ENCODE measurements at places on chromosomes 2 and 18. TPM values are rescaled to one million over a fixed set of nuclear protein-coding genes. Genes with fewer than 3 reads are reported as not detected.

GRCh38 chr18:52288403-52289004, 51.5 kb upstream of the DCC start:
- H3K4me3 ChIP-seq = no peak overlapping the region
- no peak overlapping the region for H3K27ac ChIP-seq
- H3K27me3 ChIP-seq = no peaks in the 10 kb centered on the region
- peak; percentile 26 for DNase-seq
- no peaks in the 10 kb centered on the region for H3K36me3 ChIP-seq
- no peaks in the 10 kb centered on the region for H3K4me1 ChIP-seq

- H3K27ac ChIP-seq = no peak overlapping the region
- H3K4me1 ChIP-seq = peaks cover 10% of the 10 kb centered on the region
- no peak overlapping the region for H3K4me3 ChIP-seq
- H3K36me3 ChIP-seq = peaks cover 55% of the 10 kb centered on the region
Observed at GRCh38 chr2:120302301-120302700, 43.6 kb upstream of the INHBB start.

IL36A gene
- not detected for polyA plus RNA-seq

RETREG2 gene
- polyA plus RNA-seq = 82.0 TPM

GRCh38 chr2:143717536-143718168, 588.4 kb downstream of the ARHGAP15 start:
- no peak for DNase-seq
- no peaks in the 10 kb centered on the region for H3K36me3 ChIP-seq
- no peaks in the 10 kb centered on the region for H3K27me3 ChIP-seq

- no peak for DNase-seq
- H3K27ac ChIP-seq = no peak overlapping the region
- H3K36me3 ChIP-seq = no peaks in the 10 kb centered on the region
Observed at GRCh38 chr2:96315400-96316071, 9.6 kb upstream of the ITPRIPL1 start.

DNA sequence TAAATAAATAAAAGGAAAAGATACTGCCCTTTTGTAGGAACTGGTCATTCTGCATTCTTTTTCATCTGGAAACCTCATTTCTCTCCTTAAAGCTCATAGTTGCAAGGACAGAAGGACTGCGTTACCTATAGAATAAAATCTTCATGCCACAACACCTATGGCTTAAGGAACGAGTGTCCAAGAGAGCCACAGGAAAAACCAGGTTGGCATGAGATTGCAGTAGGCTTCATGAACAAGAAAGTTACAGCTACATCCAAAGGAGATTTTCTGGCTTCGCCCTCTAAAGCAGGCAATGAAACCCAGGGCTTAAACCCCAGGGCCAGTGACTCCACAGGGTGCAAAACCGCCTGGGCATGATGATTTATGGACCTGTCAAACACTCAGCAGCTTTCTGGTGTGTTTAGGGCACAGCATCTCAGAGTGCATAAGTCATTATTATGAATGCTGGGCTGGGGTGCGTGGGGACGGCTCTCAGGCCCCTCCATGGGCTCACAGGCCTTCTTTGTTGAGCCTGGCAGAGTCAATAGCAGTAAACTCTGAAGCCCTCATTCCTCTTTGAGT, 30.7 kb upstream of the PIEZO2 start:
- H3K36me3 ChIP-seq = no peaks in the 10 kb centered on the region
- no peak for DNase-seq
- H3K4me3 ChIP-seq = no peak overlapping the region
- no peaks in the 10 kb centered on the region for H3K27me3 ChIP-seq

DNA sequence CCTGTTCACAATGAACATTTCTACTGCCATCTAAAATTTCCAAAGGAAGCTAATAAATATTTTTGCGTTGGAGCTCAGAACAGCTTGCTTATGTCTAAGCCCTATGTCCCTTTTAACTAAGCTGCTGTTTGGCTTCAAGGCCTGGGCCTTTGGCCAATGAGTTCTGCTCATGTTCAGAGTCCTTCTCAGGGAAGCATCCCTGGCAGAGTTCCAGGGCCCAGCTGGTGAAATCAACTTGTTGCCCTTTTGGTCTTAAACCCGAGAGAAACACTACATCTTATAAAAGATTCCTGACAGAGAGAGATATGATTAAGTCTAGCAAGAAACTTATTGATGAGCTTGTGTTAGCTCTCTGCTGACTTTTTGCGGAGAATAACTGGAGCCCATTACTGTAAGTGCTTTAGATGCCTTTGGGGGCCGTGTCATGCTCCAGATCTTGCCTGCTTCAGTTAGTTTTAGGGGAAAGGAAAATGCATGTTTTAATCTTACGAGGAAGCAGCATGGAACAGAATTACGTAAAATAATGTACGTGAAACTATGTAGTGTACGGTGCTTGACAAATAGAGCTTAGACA, 102.5 kb upstream of the NOSTRIN start:
- DNase-seq = peak; percentile 88
- peak overlapping the region; percentile 65 for H3K27ac ChIP-seq
- peaks cover 8% of the 10 kb centered on the region for H3K36me3 ChIP-seq
- no peaks in the 10 kb centered on the region for H3K27me3 ChIP-seq
- H3K4me1 ChIP-seq = peaks cover 45% of the 10 kb centered on the region

GRCh38 chr2:241770936-241771285, 5.7 kb upstream of the GAL3ST2 start:
- H3K4me1 ChIP-seq = peaks cover 21% of the 10 kb centered on the region
- no peak overlapping the region for H3K27ac ChIP-seq
- peaks cover 4% of the 10 kb centered on the region for H3K27me3 ChIP-seq
- H3K4me3 ChIP-seq = no peak overlapping the region
- peaks cover 4% of the 10 kb centered on the region for H3K36me3 ChIP-seq

PID1 gene
- polyA plus RNA-seq = 12.4 TPM

- no peaks in the 10 kb centered on the region for H3K27me3 ChIP-seq
- no peak overlapping the region for H3K4me3 ChIP-seq
- DNase-seq = no peak
- no peak overlapping the region for H3K27ac ChIP-seq
Observed at GRCh38 chr2:173171924-173172643, 96.4 kb downstream of the MAP3K20 start.

CPO gene
- 0.31 TPM for polyA plus RNA-seq

- H3K4me1 ChIP-seq = no peaks in the 10 kb centered on the region
- H3K27me3 ChIP-seq = no peaks in the 10 kb centered on the region
- H3K4me3 ChIP-seq = no peak overlapping the region
- no peak for DNase-seq
- H3K36me3 ChIP-seq = no peaks in the 10 kb centered on the region
Observed at GRCh38 chr2:110140401-110140800, 24.8 kb upstream of the MALL start.

DNA sequence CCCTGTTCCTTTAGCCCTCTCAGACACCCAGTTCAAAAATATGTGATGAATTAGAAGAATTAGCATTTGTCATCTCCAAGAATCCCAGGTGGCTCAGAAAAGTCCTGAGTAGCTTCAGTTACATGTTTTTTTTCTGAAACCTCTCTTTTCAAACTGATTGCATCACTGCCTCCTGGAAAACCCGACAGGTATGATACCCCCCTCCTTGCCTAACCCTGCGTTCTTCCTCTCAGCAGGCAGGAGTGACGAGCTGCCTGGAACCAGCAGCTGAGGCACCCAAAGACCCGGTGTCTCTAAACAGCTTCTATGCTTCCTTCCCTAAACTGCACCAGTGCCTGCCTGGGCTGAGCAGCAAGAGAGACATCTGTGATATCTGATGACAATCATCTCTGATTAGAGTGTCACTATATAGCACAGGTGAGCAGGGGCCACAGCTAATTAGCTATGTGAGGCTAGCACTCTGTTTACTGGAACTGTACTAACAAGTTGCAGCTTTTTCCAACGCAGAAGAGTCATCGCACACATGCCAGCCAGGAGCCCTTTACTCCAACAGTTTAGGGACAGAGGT, 376.4 kb upstream of the ATP5MC3 start:
- H3K27me3 ChIP-seq = no peaks in the 10 kb centered on the region
- no peaks in the 10 kb centered on the region for H3K36me3 ChIP-seq
- no peak for DNase-seq
- H3K4me3 ChIP-seq = no peak overlapping the region
- H3K4me1 ChIP-seq = no peaks in the 10 kb centered on the region

- no peaks in the 10 kb centered on the region for H3K36me3 ChIP-seq
- H3K27me3 ChIP-seq = no peaks in the 10 kb centered on the region
- no peaks in the 10 kb centered on the region for H3K4me1 ChIP-seq
- DNase-seq = no peak
- H3K27ac ChIP-seq = no peak overlapping the region
Observed at GRCh38 chr18:32010124-32010721, 8.4 kb upstream of the RNF125 start.

DNA sequence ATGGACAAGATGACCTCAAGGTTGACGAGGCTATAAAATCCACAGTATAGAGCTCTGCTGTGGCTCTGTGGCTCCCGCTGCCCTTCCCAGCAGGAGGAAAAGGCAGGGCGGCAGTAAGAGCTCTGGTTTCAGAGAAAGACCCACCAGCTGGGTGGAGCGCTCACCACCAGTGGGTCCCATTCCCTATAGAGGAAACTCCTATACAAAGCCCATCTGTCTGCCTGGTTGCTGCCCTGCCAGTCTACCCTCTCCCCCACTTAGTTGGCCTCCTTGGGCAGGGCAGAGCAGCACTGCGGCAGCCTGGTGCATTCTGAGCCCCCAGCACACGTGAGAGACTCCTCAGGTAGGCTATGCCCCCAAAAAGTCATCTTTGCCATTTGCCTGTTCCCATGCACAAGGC, 26.5 kb downstream of the TNS1 start:
- H3K4me1 ChIP-seq = peaks cover 8% of the 10 kb centered on the region
- H3K27me3 ChIP-seq = peaks cover 6% of the 10 kb centered on the region
- no peak overlapping the region for H3K27ac ChIP-seq
- H3K4me3 ChIP-seq = no peak overlapping the region
- H3K36me3 ChIP-seq = peaks cover 4% of the 10 kb centered on the region
- DNase-seq = no peak

GALR1 gene
- 0.51 TPM for polyA plus RNA-seq

COL3A1 gene
- 1,077 TPM for polyA plus RNA-seq

- DNase-seq = no peak
- no peak overlapping the region for H3K4me3 ChIP-seq
Observed at GRCh38 chr18:67467188-67467587, 49.3 kb downstream of the DSEL start.

- H3K4me1 ChIP-seq = no peaks in the 10 kb centered on the region
- DNase-seq = no peak
- no peak overlapping the region for H3K27ac ChIP-seq
- H3K36me3 ChIP-seq = no peaks in the 10 kb centered on the region
- no peaks in the 10 kb centered on the region for H3K27me3 ChIP-seq
- no peak overlapping the region for H3K4me3 ChIP-seq
Observed at GRCh38 chr2:182148344-182148743, 162.7 kb downstream of the PPP1R1C start.

NT5C1B gene
- 0.75 TPM for polyA plus RNA-seq

DNA sequence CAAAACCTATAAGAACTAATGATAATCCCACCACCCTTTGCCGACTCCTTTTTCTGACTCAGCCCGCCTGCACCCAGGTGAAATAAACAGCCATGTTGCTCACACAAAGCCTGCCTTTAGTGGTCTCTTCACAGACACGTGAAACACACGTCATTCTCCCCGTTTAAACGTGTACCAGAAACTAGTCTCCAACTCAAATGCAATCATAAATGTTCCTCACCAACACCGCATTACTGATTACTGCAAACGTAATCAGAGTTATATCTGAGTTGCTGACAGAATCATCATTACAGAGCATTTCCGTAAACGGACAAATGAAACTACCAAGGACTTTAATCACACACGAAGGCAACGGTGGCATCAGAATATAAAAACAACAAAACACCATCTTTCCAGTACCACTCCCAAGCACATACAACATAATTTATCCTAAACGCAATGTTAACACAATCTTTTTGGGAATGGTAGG, 1.9 kb downstream of the CLK1 start:
- H3K4me1 ChIP-seq = peaks cover 7% of the 10 kb centered on the region
- H3K27me3 ChIP-seq = no peaks in the 10 kb centered on the region
- H3K4me3 ChIP-seq = peak overlapping the region; percentile 97
- DNase-seq = peak; percentile 78
- H3K36me3 ChIP-seq = peaks cover 23% of the 10 kb centered on the region

DNA sequence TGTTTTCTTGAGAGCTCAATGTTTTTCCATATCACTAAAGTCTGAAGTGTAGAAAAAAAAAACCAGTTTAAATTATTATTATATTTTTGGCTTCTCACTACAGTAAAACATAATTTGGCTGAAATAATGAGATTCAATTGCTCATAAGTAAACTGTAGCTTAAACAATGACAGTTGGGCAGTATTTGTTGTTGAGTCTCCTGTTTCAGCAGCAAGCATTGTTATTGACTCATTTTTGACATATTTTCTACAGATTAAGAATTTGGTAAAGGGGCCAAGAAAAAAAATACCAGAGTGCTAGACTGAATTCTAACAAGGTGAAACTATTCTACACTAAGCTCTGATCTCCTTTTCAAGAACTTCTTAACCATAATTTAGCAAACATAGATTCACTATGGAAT, 2070.4 kb upstream of the CELF4 start:
- no peak overlapping the region for H3K4me3 ChIP-seq
- H3K27ac ChIP-seq = no peak overlapping the region
- H3K4me1 ChIP-seq = peaks cover 3% of the 10 kb centered on the region
- no peak for DNase-seq
- H3K27me3 ChIP-seq = no peaks in the 10 kb centered on the region

DPP10 gene
- polyA plus RNA-seq = 17.3 TPM

PPP1R1C gene
- polyA plus RNA-seq = 3.3 TPM

FSIP2 gene
- polyA plus RNA-seq = 1.8 TPM

DNA sequence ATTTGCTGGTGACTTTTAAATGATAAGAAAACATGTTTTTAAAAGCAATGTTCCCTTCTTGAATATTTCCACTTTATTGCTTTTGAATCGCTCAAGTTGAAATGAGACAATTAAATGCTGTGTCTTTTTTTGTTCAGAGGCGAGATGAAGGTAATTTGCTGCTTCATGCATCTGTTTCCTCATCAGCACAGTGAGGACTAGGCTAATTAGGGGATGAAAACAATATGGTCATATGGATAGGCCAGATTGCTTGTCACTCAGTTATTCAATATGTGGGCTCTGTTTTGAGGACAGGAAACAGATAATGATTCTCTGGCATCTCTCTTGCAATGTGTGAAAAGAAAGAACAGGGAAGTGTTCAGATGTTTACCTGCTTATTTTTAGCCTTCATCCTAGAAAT, 61.0 kb downstream of the ERBB4 start:
- no peak for DNase-seq
- no peaks in the 10 kb centered on the region for H3K36me3 ChIP-seq
- H3K27me3 ChIP-seq = no peaks in the 10 kb centered on the region
- no peaks in the 10 kb centered on the region for H3K4me1 ChIP-seq

BOK gene
- 8.8 TPM for polyA plus RNA-seq

CD8B gene
- polyA plus RNA-seq = 7.3 TPM

ST6GAL2 gene
- polyA plus RNA-seq = 5.2 TPM

HRH4 gene
- polyA plus RNA-seq = 0.19 TPM

DNA sequence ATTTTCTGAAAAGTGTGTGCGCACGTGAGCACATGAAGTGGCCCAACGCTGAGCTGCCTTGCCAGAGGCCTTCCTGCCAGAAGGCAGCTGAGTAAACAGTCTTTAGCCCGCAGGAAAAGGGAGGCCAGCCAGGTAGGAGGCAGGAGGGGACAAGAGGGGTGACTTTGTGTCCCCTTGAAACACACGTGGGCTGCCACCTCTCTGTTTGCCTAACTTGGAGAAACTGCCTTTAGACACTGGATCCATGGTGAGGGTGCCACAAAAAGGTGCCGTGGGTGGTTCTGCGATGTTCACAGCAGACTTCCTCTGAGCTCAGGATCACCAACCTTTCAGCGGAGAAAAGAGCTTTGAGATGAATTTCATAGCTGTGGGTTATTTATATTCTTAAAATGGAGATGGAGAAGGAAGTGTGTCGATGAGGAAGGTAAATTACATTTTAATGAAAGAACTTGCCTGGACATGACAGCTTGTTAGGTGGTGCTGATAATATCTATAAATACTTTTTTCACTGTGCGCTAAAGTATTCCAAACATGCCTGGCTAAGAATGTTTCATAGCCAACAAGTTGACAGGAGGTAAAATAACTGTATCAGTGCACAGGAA, 36.6 kb upstream of the ASB1 start:
- H3K27me3 ChIP-seq = no peaks in the 10 kb centered on the region
- no peaks in the 10 kb centered on the region for H3K4me1 ChIP-seq
- no peaks in the 10 kb centered on the region for H3K36me3 ChIP-seq
- H3K27ac ChIP-seq = no peak overlapping the region

PTGR3 gene
- 46.9 TPM for polyA plus RNA-seq

Measured in large intestine (tissue), 12 donors.